T1000 (cell line): ENCODE measurements at places on chromosomes 16 and 17.
A peak's percentile ranks its signal among the peaks of the same experiment; 100 is the strongest.

DNA sequence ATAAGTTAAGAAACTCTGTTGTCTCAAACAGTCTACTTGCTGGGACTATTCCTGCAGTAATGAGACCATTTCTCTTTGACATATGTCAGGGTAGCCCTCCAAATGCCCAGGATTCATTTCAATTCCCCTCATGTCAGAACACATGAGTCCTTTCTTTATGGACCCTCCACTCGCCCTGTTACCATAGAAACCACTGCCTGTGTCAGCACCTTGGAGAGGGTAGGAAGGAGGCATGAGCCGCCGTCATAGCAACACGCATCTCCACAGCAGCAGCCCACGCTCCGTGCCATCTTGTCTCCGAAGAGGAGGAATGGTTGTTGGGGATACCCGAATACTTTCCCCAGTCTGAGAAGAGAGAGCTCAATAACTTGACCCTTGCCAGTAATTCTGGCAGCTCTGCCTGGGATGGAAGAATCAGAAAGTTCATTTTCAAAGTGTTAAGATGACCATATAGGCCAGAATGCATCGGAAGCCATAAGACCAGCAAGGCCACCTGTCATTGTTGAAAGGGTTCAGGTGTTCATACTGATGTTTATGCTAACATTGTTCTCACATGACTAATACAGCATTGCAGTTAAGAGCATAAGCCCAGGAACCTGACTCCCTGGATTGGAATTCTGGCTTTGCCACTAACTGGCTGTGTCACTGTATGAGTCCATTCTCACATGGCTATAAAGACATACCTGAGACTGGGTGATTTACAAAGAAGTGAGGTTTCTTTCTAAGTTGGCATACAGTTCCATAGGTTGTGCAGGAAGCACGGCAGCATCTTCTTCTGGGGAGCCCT lies 141.3 kb downstream of the ABCC12 start:
- no peak for DNase-seq

DNA sequence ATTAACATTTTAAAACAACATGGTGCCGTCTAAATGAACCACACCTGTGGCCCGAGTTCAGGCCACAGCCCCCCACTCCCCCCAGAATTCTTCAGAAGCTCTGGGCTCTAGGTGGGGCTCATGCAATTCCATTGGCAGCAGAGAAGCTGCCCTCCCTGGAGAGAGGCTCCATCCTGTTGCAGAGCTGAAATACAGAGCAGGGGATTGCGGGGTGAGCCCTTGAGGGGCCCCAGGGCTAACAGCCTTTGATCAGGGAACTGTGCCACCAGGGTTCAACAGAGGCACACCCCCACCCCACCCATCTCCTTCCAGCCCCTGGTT lies 69.3 kb downstream of the ABR start:
- DNase-seq = no peak

DNA sequence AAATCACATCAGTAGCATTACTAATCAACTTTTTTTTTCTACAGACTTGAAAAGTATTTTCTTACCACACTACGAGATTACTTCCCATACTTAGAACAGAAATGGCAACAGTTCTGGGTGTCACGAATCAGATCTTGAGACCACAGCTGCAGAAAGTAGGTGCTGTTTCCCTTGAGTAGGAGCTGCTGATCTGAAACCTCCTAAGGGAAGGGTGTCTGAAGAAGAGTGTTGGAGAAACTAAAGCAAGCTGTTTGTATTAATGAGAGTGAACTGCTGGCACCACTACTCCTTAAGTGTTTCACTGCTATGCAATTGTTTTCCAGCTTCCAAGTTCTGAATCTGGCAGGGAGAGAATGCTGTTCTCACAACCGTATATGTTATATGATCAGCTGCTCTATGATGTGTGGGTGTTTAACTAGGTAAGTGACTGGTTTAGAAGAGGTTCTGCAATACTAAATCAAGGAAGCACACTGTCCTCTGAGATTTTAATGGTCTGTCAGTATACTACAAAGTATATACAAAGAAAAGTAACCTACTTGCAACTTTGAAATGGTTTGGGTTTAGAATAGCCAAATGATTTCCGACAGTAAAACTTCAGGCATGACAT lies 3.3 kb downstream of the ZNF652 start:
- no peak for DNase-seq

GRCh38 chr16:87321336-87322107 lies 4.3 kb upstream of the C16orf95 start:
- no peak for DNase-seq

- DNase-seq = no peak
These were observed 32.4 kb downstream of the WIPI1 start for GRCh38 chr17:68424861-68425260.

GRCh38 chr17:7615265-7615747 lies 609 bp upstream of the FXR2 start:
- DNase-seq = no peak

DNA sequence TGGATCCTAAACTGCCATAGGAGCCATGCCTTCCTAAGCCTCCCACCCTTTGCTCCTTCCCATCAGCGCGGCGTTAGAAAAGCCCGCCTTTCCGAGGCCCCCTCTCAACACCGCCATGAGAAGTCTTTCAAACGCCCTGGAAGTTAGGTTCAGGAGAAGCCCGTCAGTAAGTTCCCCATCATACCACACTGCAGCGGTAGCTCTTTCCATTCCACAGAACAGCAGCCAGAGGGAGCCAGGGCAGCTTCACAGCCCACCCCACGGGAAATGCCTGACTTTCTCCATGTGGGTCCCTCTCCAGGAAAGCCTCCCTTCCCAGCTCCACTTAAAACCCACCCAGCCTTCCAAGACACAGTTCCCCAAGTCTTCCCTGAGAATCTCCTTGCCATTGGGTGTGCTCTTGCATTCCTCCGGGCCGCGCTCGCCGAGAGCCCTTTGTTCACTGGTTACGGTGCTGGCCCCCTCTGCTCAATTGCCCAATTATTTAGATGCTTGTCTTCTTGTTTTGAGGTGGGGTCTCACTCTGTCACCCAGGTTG lies 28.7 kb downstream of the KIAA0513 start:
- no peak for DNase-seq

- DNase-seq = no peak
These were observed 16.6 kb upstream of the TERF2 start for GRCh38 chr16:69402439-69402838.

- peak; percentile 15 for DNase-seq
These were observed at the start of gene SRCIN1 for GRCh38 chr17:38605841-38606645. Gene SRCIN1, minus strand, starts transcription at chr17:38605952. Its CDS starts 247 bp downstream, at chr17:38605705.

DNA sequence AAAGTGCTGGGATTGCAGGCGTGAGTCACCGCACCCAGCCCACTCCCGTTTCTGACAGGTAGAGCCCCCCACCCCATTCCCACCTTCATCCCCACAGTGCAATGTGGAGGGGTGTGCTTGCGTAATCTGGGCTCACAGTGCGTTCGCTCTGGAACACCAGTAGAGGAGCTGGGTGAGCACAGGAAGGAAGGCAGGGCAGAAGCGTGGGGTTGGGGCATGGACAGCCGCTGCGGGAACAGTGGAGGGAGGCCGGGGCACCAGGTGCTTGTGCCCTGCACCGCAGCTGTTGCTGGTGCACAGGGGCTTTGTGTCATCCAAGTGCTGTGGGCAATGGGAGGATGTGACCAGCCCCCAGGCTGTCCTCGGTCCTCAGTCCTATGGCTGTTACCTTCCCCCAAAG lies 24.7 kb downstream of the KDM8 start:
- DNase-seq = no peak

DNA sequence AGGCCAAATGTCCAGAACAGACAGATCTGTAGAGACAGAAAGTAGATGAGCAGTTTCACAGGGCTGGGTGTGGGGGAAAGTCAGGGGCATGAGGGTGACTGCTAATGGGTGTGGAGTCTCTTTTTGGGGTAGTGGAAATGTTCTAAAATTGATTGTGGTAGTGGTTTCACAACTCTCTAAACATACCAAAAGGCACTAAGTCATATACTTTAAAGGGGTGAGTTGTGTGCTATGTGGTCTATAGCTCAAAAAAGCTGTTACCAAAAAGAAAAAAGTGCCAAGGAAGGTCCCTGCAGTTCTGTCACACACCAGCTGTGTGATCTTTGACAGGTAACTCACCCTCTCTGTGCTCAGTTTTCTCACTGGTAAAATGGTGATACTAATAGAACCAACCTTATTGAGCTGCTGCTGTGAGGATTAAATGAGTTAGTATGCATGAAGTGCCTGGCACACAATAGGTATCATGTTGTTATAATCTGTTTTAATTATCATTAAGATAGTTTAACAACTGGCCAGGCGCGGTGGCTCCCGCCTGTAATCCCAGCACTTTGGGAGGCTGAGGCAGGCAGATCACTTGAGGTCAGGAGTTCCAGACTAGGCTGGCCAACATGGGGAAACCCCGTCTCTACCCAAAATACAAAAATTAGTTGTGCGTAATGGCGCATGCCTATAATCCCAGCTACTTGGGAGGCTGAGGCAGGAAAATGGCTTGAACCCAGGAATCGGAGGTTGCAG lies 10.3 kb downstream of the ITGAX start:
- DNase-seq = no peak

DNA sequence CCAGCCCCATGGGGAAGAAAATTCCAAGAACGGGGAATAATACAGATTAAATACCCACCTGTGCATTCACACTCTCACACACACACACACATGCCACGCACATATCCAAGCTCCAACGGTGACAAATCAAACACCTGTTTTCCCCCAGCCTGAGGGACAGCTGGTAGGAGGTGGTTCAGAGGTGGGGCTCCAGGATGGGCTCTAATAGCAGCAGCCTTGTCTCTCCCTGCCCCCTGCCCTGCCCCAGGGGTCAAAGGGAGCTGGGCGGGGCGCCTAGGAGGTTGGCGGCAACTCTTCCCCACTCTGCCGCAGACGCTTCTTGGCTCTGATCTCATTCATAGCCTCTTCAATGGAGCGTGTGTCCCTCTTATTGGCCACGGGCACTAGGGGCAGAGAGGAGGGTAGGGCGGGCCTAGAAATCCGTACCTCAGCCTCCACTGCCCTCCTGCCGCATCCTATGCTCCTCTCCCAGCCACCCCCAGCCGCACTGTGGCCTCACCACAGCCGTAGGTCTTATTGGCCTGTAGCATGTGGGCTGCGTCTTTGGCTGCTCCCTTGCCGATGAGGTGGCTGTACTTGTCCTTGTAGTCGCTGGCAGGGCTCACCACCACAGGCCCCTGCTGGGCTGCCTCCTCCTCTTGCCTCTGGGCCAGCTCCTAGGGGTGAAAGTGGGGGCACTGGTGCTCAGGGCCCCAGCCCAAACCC lies 8.2 kb downstream of the SPAG7 start:
- DNase-seq = no peak

DNA sequence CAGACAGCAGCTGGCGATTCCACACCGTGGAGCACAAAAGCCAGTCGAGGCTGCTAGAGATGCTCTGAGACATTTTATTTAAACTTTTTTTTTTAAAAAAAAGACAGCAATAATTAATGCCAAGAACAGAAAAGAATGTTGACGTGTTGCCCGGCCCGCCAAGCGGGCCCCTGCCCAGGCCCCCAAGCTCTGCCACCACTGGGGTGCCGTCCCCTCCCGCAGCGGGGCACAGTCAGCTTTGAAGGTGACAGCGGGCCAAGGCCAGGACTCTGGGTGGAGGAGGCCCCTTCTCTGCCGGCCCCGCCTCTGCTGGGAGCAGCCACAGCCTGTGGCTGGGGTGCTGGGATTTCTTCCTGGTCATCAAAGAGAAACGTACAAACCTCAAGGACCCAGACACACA lies 9.8 kb downstream of the RNF166 start:
- DNase-seq = no peak

DNA sequence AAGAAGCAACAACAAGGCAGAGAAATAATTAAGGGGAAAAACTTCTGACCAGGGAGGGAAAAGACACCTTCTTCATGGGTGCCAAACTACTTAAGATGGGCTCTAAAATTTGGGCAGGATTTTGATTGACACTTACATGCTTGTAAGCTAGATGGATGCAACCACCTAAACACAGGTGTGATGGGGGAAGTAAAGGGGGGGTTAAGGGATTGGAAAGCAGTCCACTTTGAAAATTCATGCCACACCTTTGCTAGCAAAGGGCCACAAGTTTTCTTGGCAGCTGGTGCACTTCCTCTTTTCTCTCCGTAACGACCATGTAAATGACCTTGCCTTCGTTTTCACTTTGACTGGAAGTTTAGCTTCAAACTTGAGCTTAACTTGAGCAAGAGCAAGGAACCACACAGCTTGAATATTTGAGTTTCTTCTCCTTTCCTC lies 14.3 kb upstream of the PRKAR1A start:
- no peak for DNase-seq

DNA sequence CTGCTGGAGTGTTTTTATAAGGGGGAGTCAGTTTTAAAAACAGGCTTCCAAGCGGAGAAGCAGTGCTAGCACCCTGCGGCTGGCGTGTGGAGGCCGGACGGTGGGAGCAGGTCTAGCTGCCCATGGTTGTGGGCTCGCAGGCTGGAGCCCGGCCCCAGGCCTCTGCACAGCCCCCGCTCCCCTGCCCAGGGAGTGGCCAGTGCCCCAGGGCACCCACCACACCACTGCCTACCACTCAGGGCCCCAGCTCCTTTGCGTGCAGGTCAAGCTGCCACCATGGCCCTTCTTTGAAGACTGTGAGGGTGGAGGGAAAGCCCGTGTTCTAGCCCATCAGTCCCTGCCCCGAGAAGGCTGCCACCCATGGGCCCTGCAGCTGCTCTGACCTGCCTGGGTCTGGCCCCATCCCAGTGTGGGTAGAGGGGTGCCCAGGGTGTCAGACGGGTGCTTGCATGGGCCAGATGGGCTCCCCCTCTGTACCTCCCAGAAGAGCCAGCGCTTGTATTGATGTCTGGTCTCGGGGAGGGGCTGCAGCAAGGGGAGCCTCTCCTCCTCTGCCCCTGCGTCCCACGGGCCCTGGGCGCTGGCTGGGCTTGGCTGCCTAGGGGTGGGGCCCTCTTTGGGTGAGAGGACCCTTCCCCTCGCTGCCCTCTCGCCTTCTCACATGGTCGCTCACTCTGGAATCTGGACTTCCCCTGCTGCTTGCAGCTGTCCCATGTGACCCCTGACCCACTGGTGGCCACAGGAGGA lies 1.5 kb upstream of the NUDT16L1 start:
- DNase-seq = no peak

DNA sequence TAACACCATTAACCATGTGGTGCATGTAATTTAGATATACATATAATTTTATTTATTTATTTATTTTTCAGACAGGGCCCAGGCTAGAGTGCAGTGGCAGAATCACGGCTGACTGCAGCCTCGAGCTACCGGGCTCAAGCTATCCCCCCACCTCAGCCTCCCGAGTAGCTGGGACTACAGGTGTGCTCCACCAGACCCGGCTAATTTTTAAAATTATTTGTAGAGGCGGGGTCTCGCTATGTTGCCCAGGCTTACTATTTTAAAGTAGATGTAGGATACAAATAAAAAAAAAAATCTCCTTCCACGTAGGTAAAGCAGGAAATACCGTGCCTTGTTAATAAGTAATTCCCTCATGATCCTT lies 446 bp upstream of the COQ7 start:
- DNase-seq = no peak
